NCI-H460 (cell line): ENCODE measurements at places on chromosomes 12 and 14.
A peak's percentile ranks its signal among the peaks of the same experiment; 100 is the strongest.

DNA sequence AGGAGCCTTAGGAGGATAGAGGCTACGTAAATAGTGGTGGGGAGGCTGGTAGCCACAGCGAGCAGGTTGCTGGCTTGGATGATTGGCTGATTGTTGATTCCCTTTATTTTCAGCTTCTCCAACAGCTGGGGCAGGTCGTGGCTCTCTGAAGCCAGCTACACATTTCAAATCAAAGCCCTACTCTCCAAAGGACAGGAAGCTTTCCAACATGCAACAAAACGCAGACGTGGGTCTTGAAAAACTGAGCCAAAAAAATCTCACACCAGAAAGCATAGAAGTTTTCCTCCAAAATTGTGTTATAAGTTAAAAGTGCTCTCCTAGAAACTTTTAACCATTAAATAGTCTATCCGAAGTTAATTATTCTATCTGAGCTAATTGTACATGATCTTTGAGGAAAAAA is 37.6 kb upstream of the PRICKLE1 start:
- no peak for DNase-seq

DNA sequence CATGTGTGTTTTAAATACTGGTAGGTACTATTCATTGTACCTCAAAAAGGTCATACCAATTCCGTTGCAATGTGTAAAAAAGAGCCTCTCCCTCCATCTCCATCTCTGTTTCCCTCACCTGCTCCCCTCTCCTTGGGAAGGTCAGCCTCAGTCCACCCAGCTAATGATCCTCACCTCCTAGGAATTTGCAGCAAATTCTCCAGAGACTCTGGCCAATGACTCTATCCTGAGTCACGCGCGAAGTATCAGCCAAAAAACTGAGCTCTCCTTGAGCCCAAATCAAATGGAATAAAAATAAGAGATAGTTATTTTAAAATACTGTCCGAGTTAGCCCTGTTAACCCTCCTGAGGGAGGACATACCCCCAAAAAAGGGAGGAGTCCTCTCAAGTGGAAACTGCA is 148.4 kb downstream of the DPF3 start:
- DNase-seq = no peak

DNA sequence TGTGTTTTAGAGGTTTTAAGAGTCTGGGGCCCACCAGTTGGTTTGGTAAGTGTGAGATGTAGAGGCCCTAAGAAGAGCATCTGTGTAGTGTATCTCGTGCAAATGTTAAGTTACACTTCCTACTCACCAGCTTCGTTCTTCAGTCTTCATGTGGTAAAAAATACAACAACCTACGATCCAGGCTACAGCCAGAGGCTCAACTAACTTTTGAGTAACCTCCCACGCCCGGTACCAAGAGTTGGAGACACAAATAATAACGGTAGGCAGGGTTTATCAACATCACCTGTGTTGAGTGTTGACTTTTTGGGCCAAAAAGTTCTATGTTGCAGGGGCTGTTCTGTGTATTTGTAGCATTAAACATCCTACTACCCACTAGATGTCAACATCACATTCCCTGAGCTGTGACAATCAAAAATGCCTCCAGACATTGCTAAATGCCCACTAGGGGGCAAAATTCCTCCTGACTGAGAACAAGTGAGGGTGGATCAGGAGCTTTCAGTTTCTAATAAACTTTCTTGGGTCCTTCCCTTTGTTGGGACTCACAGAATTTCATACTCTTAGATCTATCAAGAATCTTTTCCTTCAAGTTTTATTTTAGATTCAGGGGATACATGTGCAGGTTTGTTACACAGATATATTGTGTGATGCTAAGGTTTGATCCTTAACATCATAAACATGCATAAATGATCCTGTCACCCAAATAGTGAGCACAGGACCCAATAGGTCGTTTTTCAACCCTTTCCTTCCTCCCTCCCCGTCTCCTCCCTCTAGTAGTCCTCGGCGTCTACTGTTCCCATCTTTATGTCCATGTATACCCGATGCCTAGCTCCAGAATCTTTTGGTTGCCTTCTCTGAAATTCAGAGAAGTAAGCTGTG is 94.7 kb downstream of the SLC2A13 start:
- peak; percentile 82 for DNase-seq

- DNase-seq = no peak
Observed at GRCh38 chr12:101925361-101925760, 48.0 kb downstream of the DRAM1 start.

DNA sequence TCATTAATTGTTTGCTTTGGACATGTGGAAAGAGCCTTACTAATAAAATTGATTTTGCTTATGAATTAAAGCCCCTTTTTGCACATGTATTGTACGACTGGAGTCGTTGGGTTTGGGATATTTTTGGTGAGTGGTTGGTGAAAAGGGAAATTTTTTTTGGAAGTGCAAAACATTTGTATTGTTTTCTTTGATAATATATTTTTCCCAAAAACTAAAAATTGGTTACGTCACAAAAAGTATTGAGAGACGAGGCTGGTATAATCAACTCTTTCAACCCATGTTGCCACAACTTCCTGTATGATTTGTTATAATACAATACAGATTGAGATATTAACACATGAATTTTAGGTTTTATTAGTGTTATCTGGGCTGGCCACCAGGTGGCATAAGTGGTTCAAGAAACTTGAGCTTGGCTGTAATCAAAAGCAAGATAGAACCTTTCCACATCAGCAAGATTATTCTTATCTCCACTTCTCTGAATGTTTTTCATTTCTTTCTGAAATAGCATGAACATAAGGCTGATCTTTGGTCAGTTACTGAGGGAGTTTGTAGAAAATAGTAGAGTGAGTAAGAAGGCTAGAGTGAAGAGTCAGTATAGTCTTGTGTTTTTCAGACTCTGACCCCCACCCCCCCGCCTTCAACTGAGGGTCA is 8.7 kb downstream of the NGDN start:
- peak; percentile 58 for DNase-seq

- no peak for DNase-seq
Observed at GRCh38 chr12:26941215-26941594, 2.9 kb downstream of the FGFR1OP2 start.

DNA sequence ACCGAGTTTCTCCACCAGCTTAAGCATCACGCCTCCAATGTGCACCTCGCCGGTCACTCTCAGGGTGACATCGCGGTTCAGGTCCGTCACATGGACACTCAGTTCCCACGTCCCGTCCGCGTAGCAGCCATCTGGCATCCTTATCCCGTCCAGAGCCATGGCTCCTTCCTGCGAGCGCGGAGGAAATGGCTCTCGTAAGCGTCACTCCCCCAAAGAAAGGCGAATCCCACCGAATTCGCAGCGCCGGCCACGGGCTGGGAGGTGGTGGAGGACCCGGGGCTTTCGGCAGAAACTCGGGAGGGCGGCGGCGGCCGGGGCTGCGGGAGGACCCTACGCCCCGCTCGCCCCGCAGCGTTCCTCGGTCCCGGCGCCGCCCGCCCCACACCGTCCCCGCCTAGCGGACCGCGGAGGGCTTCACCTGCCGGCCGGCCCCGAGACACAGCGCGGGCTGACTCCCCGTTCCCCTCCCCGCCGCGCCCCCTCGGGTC is 396 bp downstream of the FERMT2 start:
- peak; percentile 23 for DNase-seq

DNA sequence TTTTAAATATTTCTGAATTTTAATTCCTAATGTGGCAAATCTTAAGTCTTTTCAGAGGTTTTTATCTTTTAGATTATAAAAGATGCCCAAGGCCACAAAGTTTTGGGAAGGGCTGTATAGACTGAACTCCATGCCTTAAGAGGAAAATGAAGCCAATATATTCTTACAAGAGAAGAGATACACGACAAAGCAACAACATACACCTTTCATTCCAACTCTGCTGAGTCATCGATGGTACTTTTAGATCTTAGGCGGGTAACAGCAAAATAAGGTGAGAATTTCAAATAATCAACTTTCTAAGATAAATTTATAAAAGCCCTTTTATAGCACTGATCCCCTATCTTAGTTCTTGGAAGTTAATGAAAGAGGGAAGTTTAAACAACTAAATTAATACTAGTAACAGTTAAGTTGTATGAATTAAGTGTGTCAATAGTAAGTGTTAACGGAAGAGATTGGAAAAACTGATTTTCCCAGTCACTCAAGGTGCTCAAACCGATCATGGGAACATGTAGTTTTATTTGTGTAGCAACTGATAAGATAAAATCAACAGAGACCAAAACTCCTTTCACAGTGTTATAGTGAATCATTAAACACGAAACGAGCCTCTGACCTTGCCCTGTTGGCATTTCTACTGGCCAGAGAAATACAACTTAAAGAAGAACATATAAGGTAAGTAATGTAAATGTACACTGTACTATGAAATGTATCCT is 18.8 kb upstream of the PIK3C2G start:
- DNase-seq = no peak

DNA sequence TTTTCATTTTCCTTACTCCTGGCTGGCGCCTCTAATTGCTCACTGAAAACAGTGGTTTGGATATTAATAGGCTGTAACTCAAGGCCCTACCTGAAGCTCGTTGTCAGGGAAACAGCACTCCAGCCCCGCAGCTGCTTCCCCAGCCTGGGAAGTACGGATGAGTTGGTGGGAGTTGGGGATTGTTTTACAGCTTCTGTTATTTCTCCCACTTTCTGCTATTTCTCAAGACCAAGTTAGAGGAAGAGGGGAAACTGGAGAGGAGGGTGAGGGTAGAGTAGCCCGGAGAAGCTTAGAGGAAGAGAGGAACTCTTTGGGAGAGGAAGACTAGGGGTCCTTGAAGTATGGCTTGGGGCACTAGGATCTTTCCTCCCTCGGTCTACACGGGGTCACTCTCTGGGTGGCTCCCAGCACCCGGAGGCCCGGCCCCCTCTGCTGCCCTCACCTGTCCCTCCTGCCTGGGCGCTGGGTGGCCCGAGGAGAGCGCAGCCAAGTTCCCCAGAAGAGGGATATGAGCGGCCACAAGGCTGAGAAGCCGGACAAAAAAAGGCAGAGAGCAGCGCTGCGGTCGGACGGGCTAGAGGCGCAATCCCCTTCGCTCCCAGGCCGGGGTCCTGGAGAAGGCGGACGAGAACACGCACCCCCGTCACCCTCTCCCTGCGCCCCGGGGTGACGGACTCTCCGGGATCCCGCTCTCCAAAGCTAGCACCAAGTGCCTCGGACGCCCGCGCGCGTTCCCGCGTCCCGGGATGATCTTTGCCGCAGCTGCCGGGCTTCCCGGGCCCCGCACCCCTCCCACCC is 671 bp downstream of the SPTB start:
- DNase-seq = no peak

DNA sequence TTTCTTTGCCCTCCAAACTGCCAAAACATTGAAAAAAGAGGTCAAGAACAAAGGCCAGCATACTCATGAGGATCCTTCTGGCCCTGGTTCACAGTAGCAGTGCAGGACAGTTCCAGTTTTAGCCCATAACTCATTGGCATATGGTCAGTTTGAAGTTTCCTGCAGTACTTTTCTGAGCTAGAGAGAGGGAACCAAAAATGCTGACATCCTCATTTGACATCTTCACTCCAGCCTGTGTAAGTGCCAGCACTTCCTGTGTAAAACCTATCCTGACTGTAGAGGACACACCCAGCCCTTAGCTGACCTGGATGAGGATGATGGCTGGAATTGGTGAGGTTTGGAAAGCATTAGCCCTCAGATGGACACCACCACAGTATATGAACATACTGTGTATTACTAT is 84.1 kb downstream of the FGD4 start:
- peak; percentile 32 for DNase-seq

DNA sequence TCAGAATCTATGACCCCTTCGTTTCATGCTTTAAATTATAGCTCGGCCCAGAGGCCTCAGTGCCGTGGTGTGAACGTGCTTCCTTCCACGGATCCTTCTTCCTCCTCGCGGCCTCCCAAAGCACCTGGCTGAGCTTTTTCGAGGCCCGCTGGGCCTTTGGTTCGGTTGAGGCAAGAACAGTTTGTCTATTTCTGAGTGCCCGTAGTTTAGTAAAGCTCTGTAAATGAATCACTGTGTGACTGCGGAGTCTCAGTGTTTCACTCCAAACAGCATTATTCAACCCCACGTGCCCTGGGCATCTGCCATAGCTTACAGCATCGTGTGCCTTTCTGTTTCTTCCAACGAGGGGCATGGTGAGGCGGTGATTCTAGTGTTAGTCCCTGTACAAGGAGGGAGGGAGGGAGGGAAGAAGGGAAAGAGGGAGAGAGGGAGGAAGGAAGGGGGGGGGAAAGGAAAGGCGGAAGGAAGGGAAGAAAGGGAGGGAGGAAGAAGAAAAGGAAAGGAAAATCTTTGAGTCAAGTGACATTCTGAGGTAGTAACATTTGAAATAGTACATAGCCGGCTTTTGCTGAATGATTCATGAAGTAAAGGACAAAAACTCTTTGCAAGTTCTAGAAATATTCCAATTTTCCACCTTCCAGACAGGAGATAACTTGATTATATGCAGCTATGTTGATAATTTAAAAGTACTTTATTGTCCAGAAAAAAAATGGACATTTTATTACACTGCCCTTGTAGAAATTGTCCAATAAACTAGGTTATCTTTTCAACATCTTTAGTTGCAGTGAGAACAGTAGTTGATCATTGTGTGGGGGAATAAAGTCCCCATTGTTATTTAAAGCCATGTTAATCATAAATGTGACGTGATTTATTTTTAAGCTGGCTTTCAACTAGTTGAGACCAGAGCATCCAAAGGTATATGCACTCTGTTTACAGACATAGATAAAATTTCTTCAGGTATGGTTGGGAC is 1.2 kb upstream of the TRIM9 start:
- no peak for DNase-seq

GRCh38 chr12:54135621-54136350 is 53.0 kb downstream of the SMUG1 start:
- DNase-seq = no peak

GRCh38 chr12:82461393-82461792 is 103.1 kb downstream of the METTL25 start:
- no peak for DNase-seq

DNA sequence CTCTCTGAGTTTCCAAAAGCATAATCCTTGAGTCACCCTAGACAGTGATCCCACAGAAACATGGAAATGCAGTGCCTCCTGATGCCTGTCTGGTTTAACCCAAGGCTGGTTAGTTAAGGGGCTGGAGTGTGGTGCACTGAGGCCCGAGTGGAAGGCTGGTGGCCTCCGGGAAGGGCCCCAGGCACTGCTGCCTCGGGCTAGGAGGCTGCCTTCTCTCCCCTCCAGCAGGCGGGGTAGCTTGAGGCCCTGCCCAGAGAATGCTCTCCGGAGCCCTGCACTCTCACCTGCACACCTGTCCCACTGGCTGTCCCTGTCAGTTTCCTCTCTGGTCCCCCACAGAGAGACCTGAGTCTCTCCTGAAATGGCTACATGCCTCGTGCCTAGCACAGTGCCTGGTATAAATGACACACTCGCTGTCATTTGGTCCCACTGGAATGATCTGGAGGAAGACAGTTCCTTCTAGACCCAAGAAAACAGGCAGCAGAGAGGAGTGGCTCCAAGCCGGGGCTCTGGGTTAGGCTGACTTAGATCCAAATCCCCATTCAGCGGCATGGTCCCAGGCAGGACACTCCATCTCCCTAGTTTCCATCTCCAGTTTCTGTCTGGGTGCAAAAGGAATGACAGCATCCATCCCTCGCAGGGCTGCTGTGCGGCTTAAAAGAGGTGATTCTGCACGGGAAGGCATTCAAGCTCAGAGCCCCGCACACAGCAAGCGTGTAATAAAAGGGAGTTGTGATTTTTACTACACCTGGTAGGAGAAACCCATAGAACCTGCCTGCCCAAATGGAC is 54.0 kb downstream of the RBM19 start:
- no peak for DNase-seq
